ENCODE measurements at places on chromosomes 3 and 15. TPM values are rescaled to one million over a fixed set of nuclear protein-coding genes. Genes with fewer than 3 reads are reported as not detected.

Gene ITIH1
- not detected for total RNA-seq

Gene TGFBR2
- 11.2 TPM for total RNA-seq

Gene AQP9
- not detected for total RNA-seq

Gene CACNA2D3
- total RNA-seq = 0.11 TPM

Gene ZKSCAN7
- total RNA-seq = 27.4 TPM

Gene LRRC31
- not detected for total RNA-seq

Gene LARP6
- total RNA-seq = 45.7 TPM

Gene TSPAN3
- 302 TPM for total RNA-seq

Gene PLA2G4D
- total RNA-seq = 0.03 TPM

Gene ATP10A
- not detected for total RNA-seq

Gene GPR15
- not detected for total RNA-seq

Gene ZNF660
- total RNA-seq = 7.1 TPM

Gene GPR156
- total RNA-seq = 0.36 TPM

Gene ARGFX
- not detected for total RNA-seq

Gene CHRM5
- total RNA-seq = not detected

Gene OXTR
- 0.49 TPM for total RNA-seq

Gene SATB1
- total RNA-seq = 33.2 TPM

Gene ESYT3
- total RNA-seq = 6.3 TPM

Gene OR5K3
- not detected for total RNA-seq

Gene MAGEF1
- 255 TPM for total RNA-seq

Gene ALDH1L1
- 1.3 TPM for total RNA-seq

Gene MYRIP
- total RNA-seq = 0.36 TPM

Gene ZMYND10
- total RNA-seq = 0.56 TPM

Gene GCNT3
- total RNA-seq = not detected

Gene PRKCD
- total RNA-seq = 1.3 TPM

Gene CPLX3
- total RNA-seq = not detected

Gene PPP1R14D
- not detected for total RNA-seq

Gene EXD1
- total RNA-seq = not detected

Gene TRAT1
- not detected for total RNA-seq

Gene SLC35A5
- total RNA-seq = 11.1 TPM

Gene SPINT1
- total RNA-seq = 9.5 TPM

Gene BBS4
- 86.8 TPM for total RNA-seq

Gene GTF2E1
- 22.1 TPM for total RNA-seq

Gene RLBP1
- total RNA-seq = not detected

Gene ZNF35
- 14.7 TPM for total RNA-seq

Gene TMEM158
- total RNA-seq = 0.83 TPM

Gene GABRA5
- not detected for total RNA-seq
